ENCODE measurements at places on chromosomes 7 and 10. TPM values are rescaled to one million over a fixed set of nuclear protein-coding genes. Genes with fewer than 3 reads are reported as not detected.
A peak's percentile ranks its signal among the peaks of the same experiment; 100 is the strongest.

- H3K27ac ChIP-seq, result no peak overlapping the region
- no peak for DNase-seq
- no peak overlapping the region for H3K4me3 ChIP-seq
- peaks cover 3% of the 10 kb centered on the region for H3K36me3 ChIP-seq
These were observed 35.5 kb upstream of the ZMIZ2 start for GRCh38 chr7:44713141-44713540.

- no peak overlapping the region for H3K27ac ChIP-seq
- no peak for DNase-seq
- H3K36me3 ChIP-seq, result no peaks in the 10 kb centered on the region
- H3K27me3 ChIP-seq, result no peaks in the 10 kb centered on the region
- peaks cover 61% of the 10 kb centered on the region for H3K4me1 ChIP-seq
These were observed 127.9 kb downstream of the FAM53B start for GRCh38 chr10:124616040-124616835.

- peak; percentile 84 for DNase-seq
- peak within 1 kb of the TSS; percentile 77 for H3K27ac ChIP-seq
- H3K4me3 ChIP-seq, result peak within 1 kb of the TSS; percentile 97
- H3K4me1 ChIP-seq, result peaks cover 20% of the 10 kb centered on the region
- H3K36me3 ChIP-seq, result no peaks in the 10 kb centered on the region
- no peaks in the 10 kb centered on the region for H3K27me3 ChIP-seq
These were observed at the start of gene NMT2 for GRCh38 chr10:15168291-15168785. Gene NMT2, minus strand, starts transcription at chr10:15168693. Its CDS starts 81 bp downstream, at chr10:15168612.

GRCh38 chr10:114575417-114576131 lies 82.5 kb downstream of the ABLIM1 start:
- no peaks in the 10 kb centered on the region for H3K27me3 ChIP-seq
- peaks cover 20% of the 10 kb centered on the region for H3K4me1 ChIP-seq
- peak overlapping the region; percentile 54 for H3K27ac ChIP-seq
- H3K36me3 ChIP-seq, result peaks cover 25% of the 10 kb centered on the region

DNA sequence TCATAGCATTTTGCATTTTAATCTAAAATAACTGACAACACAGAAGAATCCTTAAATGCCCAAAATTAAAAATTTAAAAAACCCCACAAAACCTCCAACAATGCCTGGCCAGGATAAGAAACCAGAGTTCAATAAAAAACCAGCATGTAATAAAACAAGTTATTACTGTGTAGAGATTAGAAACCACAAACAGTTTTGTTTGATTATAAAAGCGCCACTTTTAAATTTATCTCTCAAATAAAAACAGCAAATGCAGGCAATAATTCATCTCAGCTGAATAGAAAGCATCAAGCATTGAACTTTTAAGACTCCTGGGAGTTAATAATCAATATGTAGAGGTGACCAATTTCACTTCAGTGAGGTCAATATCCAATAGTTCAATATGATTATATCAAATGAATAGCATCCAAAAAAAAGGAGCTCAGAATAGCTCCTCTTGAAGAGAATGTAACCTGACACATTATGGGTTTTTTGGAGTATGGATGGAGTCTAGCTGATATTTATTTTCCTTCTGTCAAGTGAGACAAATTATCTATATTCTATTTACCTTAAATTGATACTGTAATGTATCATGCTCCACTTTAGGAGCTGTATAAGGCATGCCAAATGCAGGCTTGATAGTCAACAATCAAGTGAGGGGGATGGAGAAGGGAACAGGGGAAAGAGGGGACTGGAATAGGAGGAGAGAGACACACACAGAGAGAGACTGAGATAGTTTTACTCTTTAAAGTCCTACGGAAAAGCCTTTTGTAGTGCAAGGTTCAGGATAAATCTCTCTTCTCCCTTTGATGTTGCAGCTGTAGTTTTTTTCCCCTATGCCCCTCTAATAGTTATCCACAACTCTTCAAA lies 130.9 kb downstream of the RSU1 start:
- H3K4me1 ChIP-seq, result no peaks in the 10 kb centered on the region
- H3K4me3 ChIP-seq, result no peak overlapping the region
- no peaks in the 10 kb centered on the region for H3K27me3 ChIP-seq
- no peak overlapping the region for H3K27ac ChIP-seq

Gene PRKG1
- 31.1 TPM for total RNA-seq

GRCh38 chr10:80452640-80453039 lies 1.5 kb upstream of the TSPAN14 start:
- peaks cover 45% of the 10 kb centered on the region for H3K4me1 ChIP-seq
- H3K36me3 ChIP-seq, result no peaks in the 10 kb centered on the region
- H3K4me3 ChIP-seq, result no peak overlapping the region
- H3K27me3 ChIP-seq, result no peaks in the 10 kb centered on the region
- no peak for DNase-seq
- peak overlapping the region; percentile 90 for H3K27ac ChIP-seq

DNA sequence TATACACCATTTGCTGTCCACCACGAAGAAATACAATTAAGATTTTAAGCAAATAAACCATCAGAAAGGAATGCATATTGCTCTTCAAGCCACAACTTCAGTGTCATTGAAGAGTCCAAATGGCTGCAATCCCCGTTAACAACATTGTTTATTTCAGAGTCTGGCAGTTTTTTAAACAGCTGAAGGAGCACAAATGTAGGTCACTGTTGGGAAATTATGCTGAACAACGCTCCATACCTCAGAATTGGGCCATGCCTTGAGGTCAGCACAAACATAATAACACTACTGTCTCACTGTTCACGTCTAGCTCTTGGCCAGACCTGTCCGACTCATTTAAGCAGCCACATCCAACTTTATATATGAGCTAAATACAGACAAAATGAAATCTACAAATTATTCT lies 453.9 kb upstream of the GHITM start:
- H3K27ac ChIP-seq, result no peak overlapping the region
- H3K4me3 ChIP-seq, result no peak overlapping the region
- no peaks in the 10 kb centered on the region for H3K27me3 ChIP-seq
- no peak for DNase-seq
- no peaks in the 10 kb centered on the region for H3K4me1 ChIP-seq

Gene ASB13
- 13.8 TPM for total RNA-seq

DNA sequence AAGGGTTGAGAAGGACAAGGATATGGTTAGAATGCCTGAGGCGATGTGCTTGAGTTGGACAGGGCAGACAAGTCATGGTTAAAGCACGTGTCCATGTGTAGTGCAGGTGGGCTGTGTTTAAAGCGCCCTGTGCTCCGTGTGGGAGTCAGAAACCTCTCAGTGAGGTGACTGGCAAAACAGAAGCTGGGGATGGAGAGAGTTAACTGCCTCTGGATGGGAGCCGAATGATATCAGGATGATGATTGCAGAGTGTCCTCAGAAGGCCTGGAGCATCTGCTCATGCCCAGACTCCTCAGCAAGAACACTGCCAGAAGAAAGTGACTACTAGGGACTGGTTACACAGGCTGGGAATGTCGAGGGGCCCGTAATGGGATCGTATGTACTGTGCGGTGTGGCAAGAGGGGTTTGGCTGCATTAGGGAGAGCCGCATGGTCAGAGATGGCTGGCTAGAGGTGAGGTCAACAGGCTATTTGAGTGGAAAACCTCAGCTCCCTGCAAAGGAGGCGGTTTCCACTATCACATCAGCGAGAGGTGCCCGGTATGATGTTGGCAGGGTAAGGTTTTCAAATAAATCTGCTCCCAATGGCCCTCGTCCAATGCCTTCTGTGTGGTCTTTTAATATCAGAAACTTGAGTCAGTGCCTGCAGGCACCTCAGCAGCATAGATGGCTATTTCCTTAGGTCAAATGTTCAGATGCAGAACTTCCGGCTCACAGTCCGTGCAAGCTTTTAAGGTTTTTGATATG lies 26.1 kb upstream of the MRC1 start:
- H3K27me3 ChIP-seq, result no peaks in the 10 kb centered on the region
- DNase-seq, result no peak
- no peak overlapping the region for H3K4me3 ChIP-seq
- H3K27ac ChIP-seq, result no peak overlapping the region
- no peaks in the 10 kb centered on the region for H3K36me3 ChIP-seq

GRCh38 chr7:70343519-70343918 lies 745.2 kb downstream of the AUTS2 start:
- no peak for DNase-seq
- no peak overlapping the region for H3K4me3 ChIP-seq
- H3K4me1 ChIP-seq, result no peaks in the 10 kb centered on the region
- H3K27ac ChIP-seq, result no peak overlapping the region

Gene CPA4
- not detected for total RNA-seq

Gene STK31
- total RNA-seq, result 0.72 TPM

Gene SUMF2
- 35.1 TPM for total RNA-seq

Gene GPER1
- total RNA-seq, result 1.3 TPM

Gene TAF6
- total RNA-seq, result 28.4 TPM

Gene ATRNL1
- total RNA-seq, result 18.2 TPM

DNA sequence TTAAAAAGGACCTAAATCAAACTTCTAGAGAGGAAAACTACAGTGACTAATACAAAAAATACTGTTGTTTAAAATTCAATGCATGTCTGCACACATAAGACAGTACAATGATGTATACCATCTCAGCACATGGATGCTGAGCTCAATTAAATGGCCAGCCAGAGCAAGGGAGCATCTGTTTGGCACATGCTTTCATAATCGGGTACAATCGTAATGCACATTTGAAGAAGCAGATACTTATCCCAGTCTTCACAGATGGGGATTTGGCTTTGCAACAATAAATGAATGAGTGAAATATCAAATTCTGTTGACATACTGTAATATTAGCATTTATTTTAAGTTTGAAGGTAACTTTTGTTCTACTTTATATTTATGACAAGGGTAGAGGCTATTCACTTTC lies 187.8 kb downstream of the CRPPA start:
- H3K27me3 ChIP-seq, result no peaks in the 10 kb centered on the region
- no peak overlapping the region for H3K27ac ChIP-seq
- DNase-seq, result no peak
- no peak overlapping the region for H3K4me3 ChIP-seq

DNA sequence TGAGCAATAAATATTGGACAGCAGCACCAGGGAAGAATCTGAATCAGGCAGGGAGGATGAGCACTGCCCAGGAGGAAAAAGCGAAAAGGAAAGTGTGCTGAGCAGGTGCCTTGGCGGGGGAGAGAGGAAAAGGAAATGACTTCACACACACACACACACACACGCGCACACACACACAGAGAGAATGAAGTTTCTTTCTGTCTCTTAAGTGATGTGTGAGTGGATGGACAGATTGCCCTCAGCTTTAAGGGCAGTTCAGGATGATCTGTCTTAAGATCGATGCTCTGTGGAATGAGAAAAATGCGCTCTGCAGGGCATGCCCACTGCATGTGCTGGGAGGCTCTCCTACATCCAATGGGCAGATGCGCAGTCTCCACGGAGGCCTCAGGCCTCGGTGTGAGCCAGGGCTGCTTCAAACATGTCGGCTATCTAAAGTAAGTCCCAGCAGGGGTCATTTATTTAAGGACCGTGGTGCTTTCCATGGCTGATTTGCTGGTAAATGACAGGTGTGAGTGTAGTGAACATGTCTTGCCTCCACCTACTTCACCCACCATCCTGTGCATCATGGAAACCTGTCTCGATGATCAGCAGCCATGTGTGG lies 2.5 kb upstream of the ACBD5 start:
- peak overlapping the region; percentile 58 for H3K4me3 ChIP-seq
- peak overlapping the region; percentile 96 for H3K27ac ChIP-seq
- peak; percentile 76 for DNase-seq
- H3K27me3 ChIP-seq, result no peaks in the 10 kb centered on the region

Gene C10orf71
- total RNA-seq, result 164 TPM

Gene MYO3A
- not detected for total RNA-seq

Gene HSPA14
- total RNA-seq, result 8.7 TPM

Gene PRRT4
- total RNA-seq, result 0.73 TPM

- no peaks in the 10 kb centered on the region for H3K36me3 ChIP-seq
- no peak for DNase-seq
- H3K27ac ChIP-seq, result peak overlapping the region; percentile 95
- no peaks in the 10 kb centered on the region for H3K27me3 ChIP-seq
- peaks cover 6% of the 10 kb centered on the region for H3K4me1 ChIP-seq
These were observed 1.1 kb downstream of the EGFR start for GRCh38 chr7:55019691-55020465.

- peaks cover 9% of the 10 kb centered on the region for H3K4me1 ChIP-seq
- DNase-seq, result no peak
- H3K27ac ChIP-seq, result no peak overlapping the region
- H3K4me3 ChIP-seq, result no peak overlapping the region
- no peaks in the 10 kb centered on the region for H3K36me3 ChIP-seq
These were observed 173.0 kb downstream of the SKAP2 start for GRCh38 chr7:26691406-26691805.

Gene CYP3A5
- not detected for total RNA-seq

Data from heart right ventricle (tissue), 16 donors.